ENCODE measurements at places on chromosomes 5 and 9.

DNA sequence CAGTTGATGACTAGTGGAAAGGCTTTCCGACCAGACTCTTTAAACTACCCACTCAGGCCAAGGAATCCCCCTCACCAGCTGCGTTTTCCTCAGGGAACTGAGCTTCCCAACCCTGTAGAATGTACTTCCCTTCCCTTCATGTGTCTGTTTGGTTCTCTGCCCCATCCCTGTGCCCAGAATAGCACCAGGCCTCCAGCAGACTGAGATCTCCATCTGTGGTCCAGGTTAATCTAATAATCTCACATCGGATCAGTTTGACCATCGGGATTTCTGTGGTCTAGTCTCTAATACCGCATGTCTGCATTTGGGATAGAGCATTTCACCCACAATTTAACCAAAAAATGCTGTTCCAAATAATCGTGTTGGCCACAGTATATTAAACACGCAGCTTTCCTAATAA lies 237.2 kb downstream of the ROR2 start:
- no peak for DNase-seq

- no peak for DNase-seq
Measured at GRCh38 chr5:151257731-151258181, 4.8 kb downstream of the GM2A start.

DNA sequence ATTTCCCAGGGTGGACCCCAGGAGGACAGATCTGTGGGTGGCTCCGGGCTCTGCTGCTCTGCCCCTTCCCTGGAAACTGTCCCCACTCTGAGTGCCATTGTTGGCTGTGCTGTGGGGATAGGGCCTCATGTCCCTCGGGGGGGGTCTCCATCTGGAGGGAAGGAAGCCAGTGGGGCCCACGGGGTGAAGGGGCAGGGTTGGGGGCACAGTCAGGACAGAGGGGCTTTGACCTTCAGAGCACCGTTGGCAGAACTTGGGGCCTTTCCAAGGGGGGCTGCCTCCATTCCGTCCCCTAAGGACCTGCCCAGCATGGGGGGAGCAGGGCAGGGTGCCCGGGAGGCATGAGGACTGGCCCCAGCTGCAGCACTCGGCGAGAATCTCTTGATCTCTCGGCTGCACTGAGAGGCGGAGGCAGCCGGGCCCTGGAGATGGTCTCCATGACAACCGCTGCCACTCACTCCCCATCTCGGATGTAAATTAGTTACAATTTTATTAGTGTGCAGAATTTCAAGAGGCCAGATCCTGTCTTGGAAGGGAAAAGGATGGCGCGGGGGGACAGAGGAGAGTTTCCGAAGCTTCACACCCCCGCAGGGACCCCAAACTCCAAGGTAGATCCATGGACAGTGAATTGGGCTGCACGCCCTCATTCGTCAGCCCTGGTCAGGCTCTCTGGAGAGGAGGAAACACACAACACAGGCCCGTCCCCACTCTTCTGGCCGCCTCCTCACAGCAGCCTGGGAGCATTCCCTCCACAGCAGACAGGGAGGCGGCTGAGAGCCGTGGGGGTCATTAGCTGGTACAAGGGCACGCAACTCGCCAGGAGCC lies 216.2 kb upstream of the IER5L start:
- no peak for DNase-seq

DNA sequence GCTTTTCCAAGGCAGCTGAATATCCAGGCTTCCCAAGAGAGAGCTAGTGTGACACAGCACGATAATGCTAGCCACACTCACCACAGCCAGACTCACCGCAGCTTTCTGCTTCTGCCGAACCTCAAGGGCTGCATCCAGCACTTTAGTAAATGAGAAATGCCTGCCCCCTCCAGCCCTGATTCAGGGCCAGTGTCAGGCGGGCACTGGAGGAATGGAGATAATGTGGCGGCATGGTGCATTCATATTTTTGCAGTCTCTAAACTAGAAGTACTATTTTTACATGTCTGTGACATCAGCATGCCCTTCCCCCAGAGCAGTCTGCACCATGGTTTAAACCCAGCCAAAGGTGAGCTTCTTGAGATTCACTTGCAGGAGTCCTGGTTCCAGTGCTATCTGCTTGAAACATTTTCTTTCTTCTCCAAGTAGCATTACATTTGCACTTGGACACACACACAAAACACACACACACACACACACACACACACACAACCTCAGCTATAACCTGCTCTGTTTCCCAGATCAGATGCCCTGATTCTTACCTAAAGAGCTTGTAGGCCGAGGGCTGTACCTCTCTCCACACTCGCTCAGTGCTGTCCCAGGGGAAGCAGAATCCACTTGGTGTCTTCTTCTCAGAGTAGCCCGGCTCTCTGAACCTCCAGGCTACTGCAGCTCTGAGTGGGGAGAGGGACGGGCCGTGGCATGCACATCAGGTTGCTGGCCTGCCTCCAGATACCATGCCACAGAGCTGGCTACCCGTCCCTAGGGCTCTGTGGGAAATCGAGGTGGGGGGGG lies at the start of gene FGF1:
Gene FGF1, minus strand, starts transcription at position 673 of the 792 bp plus-strand sequence. CDS start 71,963 bp downstream, outside the sequence.
- DNase-seq = no peak

DNA sequence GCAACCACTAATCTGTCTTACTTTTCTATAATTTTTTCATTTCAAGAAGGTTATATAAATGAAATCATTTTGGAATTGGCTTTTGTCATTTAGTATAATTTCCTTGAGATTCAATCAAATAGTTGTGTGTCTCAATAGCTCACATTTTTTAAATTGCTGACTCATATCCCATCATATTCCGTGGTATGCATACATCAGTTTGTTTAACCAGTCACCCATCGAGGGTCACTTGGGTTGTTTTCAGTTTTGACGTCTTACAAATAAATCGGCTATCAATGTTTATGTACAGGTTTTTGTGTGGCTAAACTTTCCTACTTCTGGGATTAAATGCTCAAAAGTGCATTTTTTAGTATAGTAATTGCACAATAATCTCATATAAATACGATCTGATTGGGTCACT lies 185.5 kb downstream of the TAF11L14 start:
- no peak for DNase-seq

- DNase-seq = no peak
Measured at GRCh38 chr5:133344266-133344665, 268.1 kb downstream of the FSTL4 start.

GRCh38 chr5:11400316-11400715 lies 503.9 kb downstream of the CTNND2 start:
- no peak for DNase-seq

- no peak for DNase-seq
Measured at GRCh38 chr9:128383007-128383753, 12.0 kb downstream of the URM1 start.

GRCh38 chr9:70868041-70868440 lies 253.4 kb downstream of the TRPM3 start:
- DNase-seq = no peak

- no peak for DNase-seq
Measured at GRCh38 chr9:109198736-109199382, 31.8 kb upstream of the FRRS1L start.

GRCh38 chr9:16309469-16310271 lies 560.8 kb downstream of the BNC2 start:
- no peak for DNase-seq

GRCh38 chr5:123951582-123951977 lies 439.6 kb downstream of the CSNK1G3 start:
- DNase-seq = no peak

DNA sequence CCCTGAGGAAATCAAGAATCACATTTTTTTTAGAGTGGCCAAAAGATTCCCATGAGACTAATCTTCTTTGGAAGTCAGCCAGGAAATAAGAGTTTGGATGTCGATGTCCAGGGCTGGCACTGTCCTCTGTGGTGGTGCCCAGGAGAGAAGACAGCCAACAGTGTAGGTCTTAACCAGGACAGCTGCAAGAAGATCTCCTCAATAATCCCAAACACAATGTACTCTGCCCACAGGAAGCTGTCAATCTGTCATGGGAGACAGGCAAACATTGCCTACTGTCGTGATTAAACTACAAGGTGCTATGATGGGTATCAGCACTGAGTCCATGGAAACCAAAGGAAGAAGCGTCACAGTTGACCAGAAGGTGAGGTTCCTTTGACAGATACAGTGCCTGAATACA lies 174.1 kb downstream of the PIK3R1 start:
- no peak for DNase-seq

Measured in NCI-H2171 (cell line).